ENCODE measurements at places on chromosomes 7 and 10.

GRCh38 chr7:44431091-44431608 is 59.3 kb downstream of the NUDCD3 start:
- peak; percentile 61 for DNase-seq

- DNase-seq = no peak
Measured at GRCh38 chr10:44047361-44047760, 337.5 kb downstream of the CXCL12 start.

DNA sequence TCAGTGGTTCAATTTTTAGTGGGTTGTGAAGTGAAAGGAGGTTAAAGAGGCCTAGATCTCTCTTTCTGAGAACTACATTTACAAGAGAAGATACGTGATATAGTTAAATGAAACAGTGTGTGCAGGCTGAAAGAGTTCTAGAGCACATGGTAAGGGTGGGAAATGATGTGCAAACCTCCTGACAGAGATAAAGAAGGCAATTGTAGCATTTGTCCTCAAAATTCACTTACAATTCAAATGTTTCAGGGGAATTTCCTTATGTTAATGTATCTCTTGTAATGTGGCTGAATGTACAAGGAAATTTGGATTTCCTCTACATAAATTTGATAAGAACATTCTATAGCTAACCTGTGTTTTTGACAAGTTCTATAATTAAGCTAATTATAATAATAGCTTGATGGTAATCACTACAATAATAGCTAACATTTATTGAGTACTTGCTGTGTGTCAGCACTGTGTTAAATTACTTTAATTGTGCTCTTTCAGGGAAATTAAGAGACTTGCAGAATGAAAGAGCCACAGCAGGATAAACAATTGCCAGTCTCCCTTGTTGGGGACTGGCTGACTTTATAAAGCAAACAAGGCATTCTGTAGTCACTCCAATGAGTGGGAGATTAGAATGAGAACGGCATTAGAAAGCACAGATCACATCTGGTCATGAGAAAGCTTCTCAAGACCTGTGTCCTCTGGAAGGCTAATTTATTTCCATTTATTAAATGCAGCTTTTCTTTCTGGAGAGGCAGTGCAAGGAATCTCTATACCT is 139.7 kb upstream of the TMEM72 start:
- no peak for DNase-seq

- DNase-seq = no peak
Measured at GRCh38 chr7:77417801-77418200, 1.7 kb upstream of the GSAP start.

GRCh38 chr10:114077815-114078219 is 34.2 kb downstream of the ADRB1 start:
- no peak for DNase-seq

- no peak for DNase-seq
Measured at GRCh38 chr10:127275793-127276450, 79.5 kb upstream of the INSYN2A start.

GRCh38 chr7:115249080-115249479 is 327.2 kb downstream of the MDFIC start:
- DNase-seq = no peak

DNA sequence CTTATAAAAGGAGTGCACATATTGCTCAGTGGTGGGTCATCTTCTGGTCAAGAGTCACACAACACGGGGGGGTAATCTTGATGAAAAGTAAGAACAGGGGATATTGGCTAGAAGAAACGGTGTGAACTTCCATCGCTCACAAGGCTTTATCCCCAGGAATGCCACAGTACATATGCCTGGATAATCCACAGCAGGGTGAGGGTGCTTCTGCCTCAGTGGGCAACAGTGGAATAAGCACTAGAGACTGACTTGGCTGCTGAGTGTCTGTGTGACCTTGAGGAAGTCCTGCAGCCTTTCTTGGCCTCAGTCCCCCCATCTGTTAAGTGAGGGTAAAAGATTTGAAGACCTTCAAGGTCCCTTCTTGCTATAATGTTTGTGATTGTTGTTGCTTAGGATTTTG is 44.9 kb upstream of the SHH start:
- DNase-seq = no peak

DNA sequence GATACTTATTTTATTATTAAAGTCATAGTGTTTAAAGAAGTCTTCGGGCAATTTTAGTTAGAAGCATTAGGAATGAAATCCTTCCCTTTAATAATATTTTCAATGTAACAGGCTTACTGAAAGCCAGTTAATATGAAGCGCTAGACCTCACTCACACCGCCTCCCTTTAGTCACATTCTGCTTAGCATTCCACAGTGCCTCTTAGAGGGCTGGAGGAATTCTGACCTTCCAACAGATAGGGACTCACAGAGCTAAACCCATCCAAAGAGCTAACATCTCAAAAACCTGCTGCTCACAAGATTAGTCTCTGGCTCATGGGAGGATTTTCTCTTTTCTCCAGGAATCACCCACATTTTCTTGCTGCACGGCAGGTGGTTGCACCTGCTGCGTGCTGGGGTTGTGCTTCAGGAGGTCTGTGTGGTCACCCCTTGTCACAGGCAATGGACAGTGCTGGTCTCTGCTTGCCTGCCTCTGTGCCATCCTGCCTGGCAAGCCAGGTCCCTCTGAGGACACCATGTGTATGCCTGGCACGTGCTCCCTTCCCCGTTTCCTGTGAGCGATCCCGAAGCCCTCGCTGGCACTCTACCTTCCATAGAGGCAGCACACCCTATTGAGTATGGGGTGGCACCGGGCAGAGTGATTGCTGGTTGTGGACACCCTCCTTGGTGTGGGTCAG is 91.8 kb downstream of the KLF6 start:
- DNase-seq = no peak

GRCh38 chr10:69736886-69737641 is 64.6 kb upstream of the COL13A1 start:
- DNase-seq = no peak

GRCh38 chr7:79790656-79791262 is 337.3 kb upstream of the MAGI2 start:
- no peak for DNase-seq

DNA sequence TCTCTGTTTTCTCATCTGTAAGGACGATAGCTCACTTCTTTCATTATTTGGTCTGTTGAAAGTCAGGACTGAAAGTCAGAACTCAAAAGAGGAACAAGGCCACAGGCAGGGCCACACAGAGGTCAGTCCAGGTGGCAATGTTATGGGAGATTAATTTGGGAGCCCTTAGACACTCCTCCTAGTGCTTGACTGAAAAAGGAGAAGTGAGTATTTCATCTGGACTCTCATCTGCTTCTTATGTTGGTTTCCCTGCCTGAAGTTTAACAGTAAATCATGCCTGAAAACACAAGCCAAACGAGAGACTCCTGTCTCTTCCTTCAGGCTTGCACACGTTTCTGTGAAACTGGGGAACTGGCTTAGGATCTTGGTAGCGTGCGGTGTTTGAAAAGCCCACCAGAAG is 248.5 kb downstream of the BUB3 start:
- DNase-seq = no peak

DNA sequence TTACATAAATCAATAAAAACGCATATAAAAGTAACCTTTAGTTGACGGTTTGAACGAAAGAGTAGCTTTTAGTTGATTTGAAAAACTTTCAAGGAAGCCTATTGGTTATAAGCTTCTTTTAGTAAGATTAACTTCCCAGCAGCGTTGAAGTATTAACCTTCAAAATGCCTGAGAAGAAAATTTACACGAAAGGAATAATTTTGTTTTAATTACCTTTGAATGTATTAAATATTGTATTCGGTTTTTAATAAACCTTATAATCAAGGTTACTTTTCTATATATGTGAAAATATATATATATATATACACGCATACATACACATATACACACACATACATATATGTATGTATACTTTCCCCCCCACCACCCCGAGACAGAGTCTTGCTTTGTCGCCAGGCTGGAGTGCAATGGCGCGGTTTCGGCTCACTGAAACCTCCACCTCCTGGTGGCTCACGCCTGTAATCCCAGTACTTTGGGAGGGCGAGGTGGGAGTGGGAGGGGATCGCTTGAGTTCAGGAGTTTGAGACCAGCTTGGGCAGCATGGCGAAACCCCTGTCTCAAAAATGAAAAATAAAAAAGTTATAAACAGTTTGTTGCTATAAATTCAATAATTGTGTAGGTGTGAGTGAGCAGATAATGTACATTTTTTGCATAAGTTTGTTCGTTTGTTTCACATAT is 57.6 kb upstream of the EZH2 start:
- DNase-seq = peak; percentile 61

GRCh38 chr10:17001297-17001744 is 128.3 kb downstream of the CUBN start:
- no peak for DNase-seq

DNA sequence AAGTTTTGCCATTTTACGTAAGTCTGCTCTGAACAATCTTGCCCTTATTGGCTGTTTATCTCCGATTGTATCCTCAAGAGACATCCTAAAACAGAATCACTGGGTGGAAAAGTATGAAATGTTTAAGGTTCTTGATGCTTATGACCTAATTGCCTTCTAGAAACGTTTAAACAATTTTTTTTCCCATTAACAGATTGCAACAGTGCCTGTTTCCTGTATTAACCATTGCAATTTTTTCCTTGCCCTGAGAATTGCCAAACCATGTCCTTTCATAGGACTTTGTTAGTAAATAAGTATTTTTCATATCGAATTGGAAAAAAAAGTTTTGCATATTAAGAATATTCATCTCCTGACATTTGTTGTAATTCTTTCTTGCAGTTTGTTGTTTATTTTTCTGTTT is 639.8 kb downstream of the INHBA start:
- DNase-seq = no peak

DNA sequence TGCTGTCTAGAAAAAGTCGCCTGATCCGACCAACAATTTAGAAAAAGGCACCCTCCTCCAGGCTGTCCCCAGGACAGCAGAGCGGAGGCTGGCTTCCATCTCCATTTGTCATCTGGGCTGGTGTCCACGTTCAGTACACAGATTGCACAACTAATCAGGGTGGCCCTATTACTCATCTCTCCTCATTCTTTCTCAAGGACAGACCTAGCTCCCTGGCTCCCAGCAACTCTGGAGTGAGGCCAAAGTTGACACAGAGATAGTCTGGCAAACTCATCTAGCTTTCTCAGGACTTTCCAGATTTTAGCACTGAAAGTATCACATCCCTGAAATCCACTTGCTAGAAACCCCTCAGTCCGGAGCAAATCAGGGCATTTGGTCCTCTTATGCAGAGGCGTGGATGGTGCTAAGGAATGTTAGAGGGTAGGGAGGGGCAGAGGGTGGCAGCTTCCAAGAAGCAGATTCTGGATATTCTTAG is 75.1 kb downstream of the DNAH11 start:
- DNase-seq = no peak

GRCh38 chr7:81235997-81236396 is 317.1 kb upstream of the SEMA3C start:
- DNase-seq = no peak

DNA sequence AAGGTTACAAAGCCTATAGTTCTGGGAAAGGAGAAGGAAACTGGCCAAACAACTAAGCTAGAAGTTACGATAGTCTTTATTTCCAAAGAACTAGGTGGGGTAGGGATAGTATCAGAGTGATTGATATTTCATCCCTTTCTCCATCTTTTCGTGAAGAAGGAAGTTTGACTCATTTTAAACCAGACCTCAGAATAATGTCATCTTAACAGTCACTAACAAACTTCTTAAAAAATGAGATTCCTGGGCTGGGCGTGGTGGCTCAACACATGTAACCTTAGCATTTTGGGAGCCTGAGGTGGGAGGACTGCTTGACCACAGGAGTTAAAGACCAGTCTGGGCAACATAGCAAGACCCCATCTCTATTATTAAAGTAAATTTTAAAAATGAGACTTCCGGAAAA is 69.4 kb downstream of the ARL4A start:
- DNase-seq = no peak

DNA sequence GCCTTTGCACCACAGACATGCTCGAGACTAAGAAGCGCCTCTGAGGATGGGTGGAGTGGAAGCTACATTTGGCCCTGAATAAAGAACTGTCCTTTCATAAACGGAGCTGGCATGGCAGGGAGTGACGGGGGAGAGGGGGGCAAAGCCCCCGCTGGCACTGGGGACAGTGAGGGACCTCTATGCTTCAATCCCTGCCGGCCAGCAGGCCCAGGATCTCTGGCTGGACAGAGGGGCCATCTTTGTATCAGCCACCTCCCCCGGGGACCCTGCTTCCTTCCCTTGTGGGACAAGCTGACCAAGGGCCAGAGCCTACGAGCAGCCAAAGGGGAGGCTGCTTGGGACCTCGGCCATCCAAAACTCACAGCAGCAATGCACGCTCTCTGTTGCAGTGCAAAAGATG is 28.2 kb upstream of the ECHDC3 start:
- peak; percentile 24 for DNase-seq

DNA sequence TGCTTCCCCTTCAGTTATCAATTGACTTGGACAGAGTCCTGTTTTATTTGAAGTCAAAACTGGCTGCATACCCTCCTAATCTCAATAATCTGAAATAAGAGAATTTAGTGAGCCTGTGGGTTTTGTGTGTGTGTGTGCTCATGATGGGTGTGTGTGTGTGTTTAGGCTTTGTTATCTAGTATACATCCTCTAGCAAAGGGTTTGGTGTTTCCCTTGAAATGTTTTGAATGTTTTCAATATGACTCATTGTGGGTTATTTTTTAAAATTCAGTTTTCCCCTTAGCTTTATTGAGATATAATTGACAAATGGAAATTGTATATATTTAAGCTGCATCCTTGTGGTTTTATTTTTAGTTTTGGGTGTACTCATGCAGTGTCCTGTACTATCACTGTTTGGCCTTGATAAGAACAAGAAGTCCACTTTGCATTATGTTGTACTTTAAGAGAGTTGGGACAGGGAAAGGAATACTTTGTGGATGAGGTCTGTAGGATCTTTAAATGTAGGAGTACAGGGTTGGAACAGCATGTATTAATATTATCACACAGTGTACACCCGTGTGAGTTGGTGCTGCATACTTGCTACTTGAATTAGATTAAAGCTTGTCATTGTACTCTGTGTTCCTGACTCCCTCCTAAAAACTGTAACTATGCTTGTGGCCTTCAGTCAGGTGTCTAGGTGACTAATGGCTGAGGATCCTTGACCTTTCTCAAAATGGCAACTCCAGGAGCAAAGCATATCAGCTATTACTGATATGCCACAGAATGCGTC is 58.3 kb downstream of the VCL start:
- no peak for DNase-seq

- DNase-seq = no peak
Measured at GRCh38 chr7:22814261-22815208, 8.1 kb downstream of the TOMM7 start.

DNA sequence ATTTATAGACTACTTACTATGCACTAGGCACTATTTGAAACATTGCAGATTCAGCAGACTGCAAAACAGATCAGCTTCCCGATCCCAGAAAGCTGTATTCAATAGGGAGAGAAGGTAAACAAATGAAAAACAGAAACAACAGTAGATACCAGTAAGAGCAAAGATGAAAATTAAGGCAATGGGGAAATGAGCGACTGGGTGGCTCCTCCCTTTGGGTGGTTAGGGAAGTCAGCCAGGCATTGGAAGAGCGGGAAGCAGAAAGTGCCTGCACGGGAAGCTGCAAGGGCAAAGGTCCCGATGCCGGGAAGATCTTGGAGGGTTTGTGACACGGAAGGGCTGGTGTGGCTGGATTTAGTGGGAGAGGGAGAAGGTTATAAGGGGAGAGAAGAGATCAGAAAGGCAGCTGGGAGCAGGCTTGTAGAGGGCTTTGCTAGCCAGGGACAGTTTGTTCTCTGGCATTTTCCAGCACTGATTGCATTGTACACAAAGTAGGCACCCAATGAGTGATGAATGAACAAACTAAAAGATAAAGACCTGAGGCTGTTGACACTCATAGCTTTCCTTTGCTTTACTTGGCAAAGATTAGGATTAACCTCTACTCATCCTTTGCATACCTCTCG is 67.8 kb downstream of the NAMPT start:
- DNase-seq = peak; percentile 6

GRCh38 chr10:42987575-42987974 is 89.3 kb upstream of the RET start:
- no peak for DNase-seq

Measured in G401 (cell line).